Progenitor cell of endocrine pancreas (in vitro differentiated cells): ENCODE measurements at places on chromosomes 1 and 21.
A peak's percentile ranks its signal among the peaks of the same experiment; 100 is the strongest.

GRCh38 chr1:205521686-205522085 lies 17.2 kb downstream of the CDK18 start:
- DNase-seq: no peak

GRCh38 chr1:111596499-111596898 lies 23.1 kb upstream of the RAP1A start:
- no peak for DNase-seq

GRCh38 chr1:50490640-50491039 lies 67.4 kb upstream of the DMRTA2 start:
- no peak for DNase-seq

- DNase-seq: peak; percentile 43
These were observed 4.1 kb downstream of the EIF2D start for GRCh38 chr1:206608108-206608698.

DNA sequence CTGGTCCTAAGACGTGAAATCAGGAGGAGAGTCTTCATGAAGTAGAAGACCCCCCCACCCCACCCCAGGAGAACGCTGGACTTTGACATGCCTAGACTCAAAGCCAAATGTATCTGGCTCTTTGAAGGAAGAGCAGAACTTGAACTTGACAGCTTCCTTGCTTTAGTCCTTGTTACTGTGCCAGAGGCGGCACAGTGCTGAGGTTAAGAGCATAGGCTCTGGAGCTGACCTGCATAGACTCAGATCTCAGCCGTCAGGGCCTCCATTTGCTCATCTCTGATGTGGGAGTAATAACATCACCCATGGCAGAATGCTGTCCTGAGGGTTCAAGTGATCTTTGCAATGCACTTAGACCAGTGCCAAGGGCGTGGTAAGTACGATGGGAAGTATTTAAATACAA lies 39.0 kb downstream of the COL6A1 start:
- DNase-seq: no peak

- no peak for DNase-seq
These were observed 400 bp downstream of the NCF2 start for GRCh38 chr1:183589874-183590243.

- DNase-seq: no peak
These were observed 59.3 kb upstream of the PTGFRN start for GRCh38 chr1:116850436-116850835.

- no peak for DNase-seq
These were observed 13.4 kb downstream of the LRRC8D start for GRCh38 chr1:89834083-89834704.

DNA sequence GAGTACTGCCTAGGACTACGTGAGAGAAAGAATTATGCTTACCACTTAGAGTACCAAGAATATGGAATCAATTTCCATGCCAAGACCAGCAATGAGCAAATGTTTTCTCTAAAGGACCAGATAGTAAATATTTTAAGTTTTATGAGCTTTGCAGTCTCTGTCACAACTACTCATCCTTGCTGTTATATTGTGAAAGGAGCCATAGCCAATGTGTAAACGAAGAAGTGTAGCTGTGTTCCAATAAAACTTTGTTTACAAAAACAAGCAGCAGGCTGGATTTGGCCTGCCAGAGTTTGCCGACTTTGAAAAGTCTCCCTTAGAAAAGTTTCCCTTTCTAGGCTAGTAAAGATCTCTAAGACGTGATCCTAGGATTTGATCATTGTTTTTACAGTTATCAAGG lies 128.8 kb downstream of the PDE4B start:
- DNase-seq: no peak

DNA sequence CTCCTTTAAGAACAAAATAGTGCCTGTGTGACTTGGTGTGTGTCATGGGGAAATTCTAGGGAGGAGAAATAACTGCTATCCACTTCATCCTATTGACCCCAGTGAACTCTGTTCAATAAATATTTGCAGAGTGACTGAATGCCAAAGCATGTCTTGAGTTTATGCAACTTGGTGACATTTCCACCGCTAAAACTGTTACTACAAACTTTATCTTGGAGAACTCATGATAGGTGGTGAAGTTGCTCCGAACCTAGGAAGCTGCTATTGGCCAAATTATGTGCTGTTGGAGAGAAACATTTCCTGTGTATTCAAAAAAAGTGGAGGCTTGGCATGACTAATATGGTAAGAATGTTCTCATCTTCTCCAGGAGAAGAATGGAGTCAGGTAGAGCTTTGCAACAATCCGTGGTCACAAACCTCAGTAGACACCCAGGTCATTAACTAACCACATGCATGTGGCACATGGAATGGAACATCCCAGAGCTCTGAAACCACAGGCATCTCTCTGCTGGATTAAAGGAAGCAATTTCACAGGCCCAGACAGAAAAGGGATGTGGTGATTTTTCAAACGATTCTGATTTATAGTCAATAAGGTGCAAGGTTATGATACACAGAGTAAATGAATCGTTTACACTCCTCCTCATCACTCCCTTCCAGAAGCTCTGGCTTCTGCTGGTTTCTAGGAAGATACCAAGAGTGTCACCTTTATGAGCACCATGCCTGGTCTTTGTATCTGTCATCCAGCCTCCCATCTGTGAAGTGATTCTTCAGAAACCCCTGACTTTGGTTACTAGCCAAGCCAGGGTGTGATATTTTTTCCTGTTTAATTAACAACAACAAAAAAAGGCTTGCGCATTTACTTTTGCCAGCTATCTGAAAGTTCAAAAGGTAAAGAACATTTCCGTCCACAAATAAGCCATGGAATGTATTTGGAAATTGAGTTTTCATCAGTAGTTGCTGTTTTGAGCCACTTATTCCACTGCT lies 361.1 kb downstream of the TGFB2 start:
- DNase-seq: no peak

GRCh38 chr1:46130121-46130520 lies 2.3 kb downstream of the PIK3R3 start:
- no peak for DNase-seq

GRCh38 chr1:233459968-233460367 lies 132.4 kb downstream of the MAP3K21 start:
- no peak for DNase-seq

- DNase-seq: peak; percentile 34
These were observed 661 bp downstream of the PLEKHO1 start for GRCh38 chr1:150150133-150151021.

DNA sequence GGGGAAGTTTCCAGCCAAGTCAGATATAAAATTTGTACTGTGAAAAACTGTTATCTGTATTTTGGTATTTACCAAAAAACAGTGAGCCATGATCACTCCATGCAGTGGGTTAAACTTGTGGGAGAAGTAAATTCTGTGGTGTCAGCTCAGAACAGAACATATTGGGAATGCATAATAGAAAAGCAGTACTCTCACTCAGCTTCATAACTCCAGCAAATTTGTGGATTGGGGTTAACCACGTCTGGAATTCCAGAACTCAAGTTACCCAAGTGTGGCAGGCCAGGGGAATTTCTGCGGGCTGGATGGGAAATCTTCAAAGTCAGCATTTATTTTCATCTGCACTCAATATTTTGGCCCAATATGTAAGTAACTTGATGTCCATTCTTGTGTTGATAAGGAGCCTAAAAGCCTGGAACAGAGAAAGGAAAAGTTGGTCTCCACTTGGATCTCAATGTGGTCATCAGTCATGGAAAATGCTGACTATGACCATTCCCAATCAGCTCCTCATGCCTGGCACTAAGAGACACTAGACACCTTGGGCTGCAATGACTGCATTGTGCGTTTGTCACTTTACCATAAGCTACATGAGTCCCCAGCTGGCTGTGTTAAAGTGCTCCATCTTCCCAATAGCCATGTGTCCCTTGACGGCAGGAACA lies 39.1 kb upstream of the ENAH start:
- no peak for DNase-seq

GRCh38 chr1:93846206-93846991 lies 32.6 kb downstream of the DNTTIP2 start:
- peak; percentile 75 for DNase-seq

GRCh38 chr1:41811051-41811795 lies 107.5 kb downstream of the HIVEP3 start:
- DNase-seq: no peak

GRCh38 chr1:54124906-54125305 lies 27.9 kb downstream of the CDCP2 start:
- no peak for DNase-seq

- DNase-seq: peak; percentile 99
These were observed 17.0 kb downstream of the NES start for GRCh38 chr1:156659988-156660751.

DNA sequence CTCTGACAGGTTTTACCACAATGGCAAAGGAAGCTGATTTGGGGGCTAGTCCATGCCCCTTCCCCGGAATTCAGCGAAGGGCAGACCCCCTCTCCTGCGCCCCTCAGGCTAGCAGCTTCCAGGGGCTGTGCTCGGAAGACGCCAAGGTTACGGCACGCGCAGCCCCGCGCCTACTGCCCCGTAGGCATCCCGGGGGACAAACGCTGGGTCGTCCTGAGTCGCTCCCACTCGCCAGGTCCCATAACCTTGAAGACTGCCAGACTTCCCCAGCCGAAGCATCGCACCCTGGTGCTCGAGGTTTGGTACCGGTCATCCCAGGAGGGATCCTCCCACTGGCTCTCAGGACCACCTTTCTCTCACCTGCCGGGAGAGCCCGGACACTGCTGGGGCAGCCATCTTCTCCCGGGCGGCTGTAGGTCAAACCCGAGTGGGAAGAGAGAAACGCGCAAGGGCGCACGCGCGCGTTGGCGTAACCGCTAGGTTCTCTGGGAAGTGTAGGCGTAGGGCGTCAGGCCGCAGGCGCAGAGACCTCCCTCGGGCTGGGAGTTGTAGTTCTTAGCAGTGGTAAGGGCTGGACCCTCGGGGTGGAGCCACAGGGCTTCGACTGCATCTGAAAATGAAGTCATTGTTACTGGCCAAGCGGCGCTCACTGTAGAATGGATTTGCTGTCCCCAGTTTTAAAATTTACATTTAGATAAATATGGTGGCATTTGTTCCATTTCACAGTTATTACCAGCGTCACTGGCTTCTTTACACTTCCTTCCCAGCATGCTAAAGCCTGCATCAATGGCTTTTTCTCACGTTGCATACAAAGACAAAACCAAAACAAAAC lies at the start of gene ATP5PO:
ATP5PO (minus strand) TSS at position 437 of the 832 bp plus-strand sequence; CDS start at position 396, 41 bp downstream.
- peak; percentile 90 for DNase-seq

- no peak for DNase-seq
These were observed 60.0 kb downstream of the EIF2B3 start for GRCh38 chr1:44926311-44926781.

GRCh38 chr1:221712198-221712684 lies 29.6 kb downstream of the DUSP10 start:
- DNase-seq: no peak

GRCh38 chr1:98797506-98797905 lies 136.0 kb downstream of the SNX7 start:
- no peak for DNase-seq

DNA sequence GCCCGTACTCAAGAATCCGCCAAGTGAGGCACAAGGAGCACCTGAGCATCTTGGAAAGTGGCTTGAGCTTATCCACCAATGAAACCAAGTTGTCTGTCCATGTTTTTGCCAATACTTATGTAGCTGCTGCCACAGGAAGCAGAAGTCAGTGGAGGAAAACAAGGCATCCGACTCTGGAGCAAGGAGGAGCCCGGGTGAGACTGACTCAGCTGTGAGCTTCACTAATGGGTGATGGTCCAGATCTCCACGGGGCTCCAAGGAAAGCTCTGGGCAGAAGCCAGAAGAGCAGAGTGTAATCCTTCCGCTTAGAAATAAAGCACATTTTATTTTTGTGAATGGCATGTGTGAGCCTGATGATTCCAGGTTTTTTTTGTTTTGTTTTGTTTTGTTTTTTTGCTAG lies 12.3 kb upstream of the SSR2 start:
- no peak for DNase-seq

GRCh38 chr1:91850708-91851107 lies 35.2 kb downstream of the TGFBR3 start:
- DNase-seq: no peak

DNA sequence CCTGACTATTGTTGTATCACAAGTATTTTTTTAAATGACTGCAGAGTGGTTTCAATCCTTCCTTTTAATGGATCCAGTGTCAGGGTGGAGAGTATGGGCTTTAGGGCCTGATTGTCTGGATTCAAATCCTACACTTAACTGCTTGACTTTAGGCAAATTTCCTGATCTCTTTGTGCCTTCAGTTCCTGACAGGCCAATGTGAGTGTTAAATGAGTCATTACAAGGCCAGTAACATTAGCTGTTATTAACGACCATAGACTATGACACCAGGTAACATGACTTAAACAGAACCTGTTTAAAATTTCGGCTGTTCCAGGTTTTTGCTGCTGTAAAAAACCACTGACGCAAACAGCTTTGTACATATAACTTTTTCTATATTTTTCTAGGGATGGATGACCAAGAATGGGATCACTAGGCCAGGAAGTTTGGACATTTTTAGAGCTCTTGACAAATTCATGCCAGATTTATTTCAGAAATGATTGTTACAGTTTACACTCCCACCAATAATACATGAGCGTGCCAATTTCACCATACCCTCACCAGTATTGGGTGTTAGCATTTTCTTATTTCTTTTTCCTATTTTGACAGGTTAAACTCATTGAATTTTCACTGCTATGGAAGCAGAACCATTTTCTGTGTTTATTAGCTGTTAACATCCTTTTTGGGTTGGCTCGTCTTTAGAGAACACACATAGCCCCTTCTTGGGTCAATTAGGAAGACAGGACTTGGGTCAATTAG lies 11.3 kb downstream of the ZNF362 start:
- no peak for DNase-seq

DNA sequence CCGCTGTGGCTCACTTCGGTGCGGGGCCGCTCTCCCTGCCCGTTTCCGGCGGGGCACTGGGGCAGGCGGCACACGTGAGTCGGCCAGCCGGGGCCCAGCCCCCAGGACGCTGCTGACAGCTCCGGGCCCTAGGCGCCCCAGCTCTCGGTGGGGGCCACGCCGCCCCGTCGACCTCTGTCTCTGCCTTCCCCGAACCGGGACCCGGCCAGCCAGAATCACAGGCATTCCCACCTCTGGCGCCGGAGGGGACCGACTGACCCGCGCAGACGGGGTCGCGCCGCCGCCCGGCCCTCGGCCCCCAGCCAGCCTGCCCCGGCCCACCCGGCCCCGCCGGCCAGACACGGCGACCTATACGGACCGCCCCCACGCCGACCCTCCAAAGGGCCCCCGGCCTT lies 755 bp downstream of the SCMH1 start:
- DNase-seq: peak; percentile 42

DNA sequence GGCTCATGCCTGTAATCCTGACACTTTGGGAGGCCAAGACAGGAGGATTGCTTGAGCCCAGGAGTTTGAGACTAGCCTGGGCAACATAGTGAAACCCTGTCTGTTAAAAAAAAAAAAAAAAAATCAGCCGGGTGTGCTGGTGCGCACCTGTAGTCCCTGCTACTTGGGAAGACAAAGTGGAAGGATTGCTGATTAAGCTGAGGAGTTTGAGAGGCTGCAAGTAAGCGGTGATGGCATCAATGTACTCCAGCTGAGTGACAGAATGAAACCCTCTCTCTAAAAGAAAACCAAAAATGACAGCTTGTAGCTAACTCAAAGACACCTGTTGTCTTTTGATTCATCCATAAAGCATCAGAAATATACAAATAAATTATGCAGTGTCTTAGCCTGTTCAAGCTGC lies 31.8 kb downstream of the SIPA1L2 start:
- no peak for DNase-seq

GRCh38 chr1:175901076-175901836 lies 157.9 kb upstream of the TNR start:
- no peak for DNase-seq
